ENCODE measurements at places on chromosomes 11 and 22. TPM values are rescaled to one million over a fixed set of nuclear protein-coding genes. Genes with fewer than 3 reads are reported as not detected.

The TRIM51 gene
- not detected for polyA plus RNA-seq

The ANO1 gene
- polyA plus RNA-seq = 3.9 TPM

The OR51I1 gene
- not detected for polyA plus RNA-seq

The EMID1 gene
- polyA plus RNA-seq = 35.2 TPM

The TEAD1 gene
- 15.3 TPM for polyA plus RNA-seq

The CRYAB gene
- 77.8 TPM for polyA plus RNA-seq

The OR52I1 gene
- not detected for polyA plus RNA-seq

The ZNF280A gene
- polyA plus RNA-seq = 5.5 TPM

The MAPK8IP2 gene
- 4.4 TPM for polyA plus RNA-seq

The MMP1 gene
- not detected for polyA plus RNA-seq

The TMPRSS13 gene
- polyA plus RNA-seq = 1.0 TPM

The ROM1 gene
- 11.3 TPM for polyA plus RNA-seq

The OR5B21 gene
- polyA plus RNA-seq = not detected

The C22orf31 gene
- polyA plus RNA-seq = not detected

The SLC22A8 gene
- not detected for polyA plus RNA-seq

Data from adrenal gland (tissue), 19 donors.